ENCODE measurements at places on chromosomes 12 and 14. TPM values are rescaled to one million over a fixed set of nuclear protein-coding genes. Genes with fewer than 3 reads are reported as not detected.

- H3K4me3 ChIP-seq, result no peak overlapping the region
- H3K36me3 ChIP-seq, result no peaks in the 10 kb centered on the region
- DNase-seq, result no peak
- no peak overlapping the region for H3K27ac ChIP-seq
Measured at GRCh38 chr12:109811624-109811995, 21.6 kb downstream of the TRPV4 start.

DNA sequence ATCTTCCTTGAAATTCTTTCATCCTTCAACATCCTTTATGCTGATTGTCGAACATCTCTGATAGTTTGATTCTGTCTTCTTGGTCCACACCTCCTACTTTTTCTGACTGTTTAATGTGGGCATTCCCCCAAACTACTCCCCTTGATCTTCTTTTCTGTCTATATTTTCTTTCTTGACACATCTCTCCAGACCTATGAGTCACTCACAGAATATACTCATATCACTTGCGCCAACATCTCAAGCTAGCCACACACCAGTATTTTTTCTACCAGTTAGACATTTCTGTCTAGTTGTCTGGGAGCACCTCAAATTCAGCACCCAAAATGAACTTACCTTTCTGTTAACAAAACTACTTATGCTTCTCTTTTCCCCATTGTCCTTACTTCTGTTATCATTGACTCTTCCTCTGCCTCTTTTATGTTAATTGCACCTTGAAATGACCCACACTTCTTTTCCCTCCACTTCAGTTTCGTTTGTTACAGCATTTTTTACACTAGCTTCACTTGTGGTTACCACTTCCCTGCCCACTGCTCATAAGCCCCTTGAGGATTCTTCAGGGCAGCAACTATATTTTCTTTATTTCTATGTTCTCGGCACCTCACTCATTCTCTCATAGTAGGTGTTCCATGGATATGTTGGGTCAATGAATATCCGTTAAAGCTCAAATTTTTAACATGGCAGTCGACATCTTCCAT lies 33.5 kb downstream of the TSHR start:
- no peaks in the 10 kb centered on the region for H3K36me3 ChIP-seq
- DNase-seq, result no peak
- peaks cover 7% of the 10 kb centered on the region for H3K27me3 ChIP-seq
- peaks cover 13% of the 10 kb centered on the region for H3K4me1 ChIP-seq
- H3K27ac ChIP-seq, result no peak overlapping the region

DNA sequence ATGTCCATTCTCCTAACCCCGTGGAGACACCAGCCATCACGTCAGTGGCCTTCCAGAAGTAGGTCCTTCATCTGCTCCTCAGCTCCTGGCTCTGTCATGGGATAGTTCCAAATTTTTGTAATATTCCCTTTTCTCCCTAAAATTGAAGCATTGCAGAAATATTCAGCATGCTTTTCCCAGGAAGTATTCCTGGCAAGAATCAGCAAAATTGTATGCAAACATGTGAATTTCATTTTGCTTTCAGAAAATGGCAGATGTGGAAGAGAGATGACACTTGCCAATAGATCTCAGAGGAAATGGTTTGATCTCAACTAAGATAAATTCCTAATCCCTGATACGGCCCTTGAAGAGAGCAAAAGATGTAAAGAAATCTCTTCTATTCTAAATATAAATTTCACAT lies 298.9 kb downstream of the ITPR2 start:
- H3K27ac ChIP-seq, result no peak overlapping the region
- H3K27me3 ChIP-seq, result no peaks in the 10 kb centered on the region
- no peak overlapping the region for H3K4me3 ChIP-seq
- no peak for DNase-seq
- H3K4me1 ChIP-seq, result no peaks in the 10 kb centered on the region

DNA sequence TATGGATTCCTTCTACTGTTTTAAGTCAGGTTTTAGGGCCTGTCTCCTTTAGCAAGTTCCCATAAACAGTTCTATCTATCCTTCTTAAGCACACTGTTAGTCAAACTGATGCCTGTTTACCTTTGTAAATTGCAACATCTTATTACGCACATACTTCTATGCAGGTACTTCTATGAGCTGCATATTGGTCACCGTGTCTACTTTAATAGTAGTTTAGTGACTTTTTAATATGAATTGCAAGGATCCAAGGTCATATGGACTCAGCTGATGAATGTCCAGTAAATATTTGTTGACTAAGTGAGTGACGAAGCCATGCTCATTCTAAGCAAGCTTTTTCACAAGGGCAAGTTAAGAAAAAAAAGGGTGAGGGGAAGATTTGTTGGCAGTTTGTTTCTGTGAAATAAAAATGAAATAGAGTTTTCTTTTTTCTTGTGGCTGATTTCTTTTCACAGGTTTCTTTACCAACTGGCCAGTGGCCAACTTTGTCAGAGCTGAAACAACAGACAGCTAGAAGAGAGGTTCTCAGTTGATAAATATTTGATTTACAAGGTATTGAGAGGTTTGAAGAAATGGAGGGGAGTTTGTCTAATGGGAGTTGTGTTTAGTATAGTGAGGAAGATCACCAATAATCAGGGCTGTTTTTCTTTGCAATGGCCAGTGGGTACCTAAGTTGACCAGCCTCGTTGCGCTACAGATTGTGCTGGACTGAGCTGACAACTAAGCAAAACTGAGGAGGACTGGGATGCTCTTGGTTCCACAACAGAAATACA lies 141.1 kb downstream of the SLC15A5 start:
- DNase-seq, result no peak
- H3K4me1 ChIP-seq, result no peaks in the 10 kb centered on the region
- no peaks in the 10 kb centered on the region for H3K27me3 ChIP-seq
- no peak overlapping the region for H3K27ac ChIP-seq

DNA sequence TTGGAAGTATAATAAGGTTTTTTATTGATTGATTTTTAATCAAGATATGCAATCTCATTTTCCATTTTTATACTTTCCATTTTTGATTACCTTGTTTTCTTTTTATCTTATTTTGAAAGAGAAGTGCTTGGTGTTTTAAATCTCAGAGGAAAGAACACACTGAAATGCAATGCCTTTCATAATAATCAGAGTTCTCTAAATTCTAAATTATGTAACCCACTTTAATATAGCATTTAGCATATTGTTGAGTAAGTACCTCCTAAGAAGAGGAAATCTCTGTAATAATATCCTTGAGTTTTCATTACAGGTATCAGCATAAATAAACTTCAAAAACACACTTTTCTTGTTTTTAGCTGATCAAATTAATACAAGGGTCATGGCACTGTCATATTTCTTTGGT lies 96.9 kb downstream of the GTF2A1 start:
- no peak for DNase-seq
- no peak overlapping the region for H3K4me3 ChIP-seq
- no peaks in the 10 kb centered on the region for H3K27me3 ChIP-seq
- peaks cover 7% of the 10 kb centered on the region for H3K4me1 ChIP-seq

DNA sequence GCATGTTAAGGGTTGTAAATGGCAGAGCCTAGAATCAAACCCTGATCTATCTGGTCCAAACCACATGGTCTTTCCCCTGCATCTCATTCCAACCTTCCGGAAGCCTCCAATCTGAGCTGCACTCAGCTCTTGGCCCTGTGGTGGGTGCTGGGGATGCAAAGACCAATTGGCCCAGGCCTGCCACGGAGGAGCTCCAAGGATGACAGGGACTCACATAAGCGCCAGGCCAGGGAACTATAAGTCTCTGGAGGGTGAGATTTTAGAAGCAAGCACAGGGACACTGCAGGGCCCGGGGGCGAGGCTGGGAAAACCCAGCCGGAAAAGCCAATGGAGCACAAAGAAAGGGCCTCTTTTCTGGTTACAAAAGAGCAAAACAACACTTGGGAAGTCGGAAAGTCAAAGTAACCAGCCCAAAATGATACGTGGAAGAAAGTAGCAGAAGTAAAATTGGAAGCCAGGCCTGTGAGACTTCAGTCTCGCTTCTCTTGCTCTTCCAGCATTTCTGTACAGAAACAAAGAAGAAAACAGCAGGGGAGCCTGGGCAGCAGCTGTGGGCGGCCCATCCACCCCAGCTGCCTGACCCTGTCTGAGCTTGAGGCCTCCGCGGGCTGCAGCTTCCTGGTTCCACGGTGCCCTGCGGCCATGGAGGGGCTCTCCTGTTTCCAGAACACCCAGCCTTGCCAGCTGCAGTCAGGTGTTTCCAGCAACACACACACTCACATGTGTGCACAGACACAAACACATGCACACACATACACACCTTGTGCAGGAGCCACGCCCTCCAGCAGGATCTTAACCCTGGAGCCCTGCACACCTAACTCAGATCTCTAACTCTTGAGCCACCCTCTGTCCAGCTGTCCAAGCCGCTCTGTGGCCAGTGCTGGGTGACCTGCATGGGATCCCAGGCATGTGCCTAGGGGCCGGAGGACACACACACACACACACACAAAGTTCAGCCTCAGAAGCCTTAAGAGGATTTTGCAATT lies 178.2 kb downstream of the BCL11B start:
- DNase-seq, result no peak
- no peak overlapping the region for H3K4me3 ChIP-seq
- no peaks in the 10 kb centered on the region for H3K27me3 ChIP-seq
- no peaks in the 10 kb centered on the region for H3K4me1 ChIP-seq

DNA sequence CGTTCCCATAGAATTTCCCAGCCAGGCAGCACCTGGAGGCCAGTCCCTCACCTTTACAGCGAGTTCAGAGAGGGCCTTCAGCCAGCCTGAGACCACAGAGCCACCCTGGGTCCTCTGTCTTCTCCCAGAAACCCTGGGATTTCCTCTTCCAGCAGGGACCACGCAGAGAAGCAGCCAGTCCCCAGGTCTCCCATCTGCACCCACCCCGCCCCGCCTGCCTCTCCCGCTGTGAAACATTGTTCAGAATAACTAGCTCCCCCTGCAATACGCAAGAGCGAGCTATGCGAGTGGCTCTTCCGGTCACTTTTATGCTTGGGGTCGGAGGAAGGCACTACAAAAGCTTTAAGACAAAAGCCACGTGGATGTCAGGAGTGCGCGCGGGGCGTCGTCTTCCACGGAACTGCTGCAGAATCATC lies 77.8 kb downstream of the SERPINA3 start:
- H3K36me3 ChIP-seq, result no peaks in the 10 kb centered on the region
- no peak for DNase-seq
- no peak overlapping the region for H3K4me3 ChIP-seq
- no peak overlapping the region for H3K27ac ChIP-seq
- H3K27me3 ChIP-seq, result peaks cover 5% of the 10 kb centered on the region

DNA sequence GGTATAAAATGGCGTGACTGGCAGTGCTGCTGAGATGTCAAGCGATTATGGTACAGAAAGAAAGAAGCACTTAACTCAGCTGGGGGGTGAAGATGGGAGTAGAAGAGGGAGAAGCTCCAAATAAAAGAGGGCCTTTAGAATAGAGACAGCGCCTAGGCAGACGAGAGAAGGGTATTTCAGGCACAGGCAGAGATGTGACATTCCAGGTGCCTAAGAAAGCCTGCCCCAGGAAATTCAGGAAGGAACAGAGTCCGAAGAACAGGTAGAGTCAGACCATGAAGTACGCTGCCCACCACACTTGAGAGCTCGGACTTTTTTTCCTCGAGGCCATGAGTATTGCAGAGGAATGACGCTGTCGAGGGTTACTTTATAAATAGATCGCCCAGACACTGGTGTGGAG lies 170.9 kb upstream of the ATF7IP start:
- H3K27me3 ChIP-seq, result no peaks in the 10 kb centered on the region
- no peaks in the 10 kb centered on the region for H3K4me1 ChIP-seq
- no peak overlapping the region for H3K4me3 ChIP-seq

DNA sequence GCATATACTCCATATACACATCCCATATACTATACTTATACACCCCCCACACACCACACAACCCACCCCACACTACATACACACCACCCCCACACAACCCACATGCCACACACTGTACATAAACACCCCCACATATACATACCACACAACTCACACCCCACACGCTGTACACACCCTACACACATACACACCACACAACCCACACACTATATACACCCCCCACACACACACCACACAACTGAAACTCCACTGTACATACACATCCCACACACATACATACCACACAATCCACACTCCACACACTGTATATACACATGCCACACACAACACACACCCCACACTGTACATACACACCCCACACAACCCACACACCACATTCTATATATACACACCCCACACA lies 81.0 kb downstream of the NOC4L start:
- H3K36me3 ChIP-seq, result no peaks in the 10 kb centered on the region
- no peak for DNase-seq
- peaks cover 6% of the 10 kb centered on the region for H3K27me3 ChIP-seq

The CCDC197 gene
- total RNA-seq, result 0.45 TPM

The ARHGEF40 gene
- 0.28 TPM for total RNA-seq

Data from activated CD4-positive, alpha-beta memory T cell treated with anti-CD3 and anti-CD28 coated beads, Interleukin-2, amount 10 ng/mL, durations not matched to agents 7 days and 5 days (primary cell).